Activated CD4-positive, alpha-beta T cell treated with anti-CD3 and anti-CD28 coated beads, Interleukin-2, amount 50 U/mL, for 24 hours (primary cell): ENCODE measurements at places on chromosomes 16 and 17.

DNA sequence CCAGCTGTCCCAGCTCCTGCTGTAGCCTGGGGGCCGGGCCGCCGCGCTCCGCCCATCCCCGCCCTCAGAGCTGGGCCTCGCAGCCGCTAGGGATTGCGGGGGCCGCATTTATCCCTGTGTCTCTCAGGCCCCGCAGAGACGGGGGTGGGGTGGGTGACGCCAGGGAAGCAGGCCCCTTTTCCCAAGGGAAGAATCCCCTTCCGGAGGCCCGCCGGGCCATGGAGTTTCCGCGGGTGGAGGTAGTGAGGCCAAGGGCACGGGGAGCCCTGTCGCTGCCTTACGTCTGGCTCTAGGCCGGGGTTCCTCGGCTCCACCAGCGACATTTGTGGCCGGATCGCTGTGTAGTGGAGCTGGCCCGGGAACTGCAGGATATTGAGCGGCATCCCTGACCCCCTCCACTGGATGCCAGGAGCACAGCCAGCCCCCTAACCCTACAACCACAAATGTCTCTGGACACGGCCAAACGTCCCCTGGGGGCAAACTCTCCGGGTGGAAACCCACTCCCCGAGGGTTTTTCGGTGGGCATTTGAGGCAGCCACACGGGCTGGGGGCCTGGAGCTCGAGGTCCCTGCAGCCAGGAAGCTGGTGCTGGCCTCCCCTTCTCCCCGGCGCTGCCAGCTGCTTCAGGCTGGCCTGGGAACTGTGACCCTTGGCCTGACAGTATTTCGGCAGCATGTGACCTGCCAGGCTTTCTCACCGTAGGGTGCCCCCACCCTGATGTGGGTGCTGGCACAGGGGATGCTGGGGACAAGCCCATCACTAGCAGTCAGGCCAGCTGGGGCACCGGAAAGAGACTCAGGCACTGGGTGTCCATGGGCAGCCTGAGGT, 12.0 kb upstream of the CD300A start:
- no peak for DNase-seq

- no peak for DNase-seq
Observed at GRCh38 chr16:56109205-56109604, 82.1 kb upstream of the GNAO1 start.

DNA sequence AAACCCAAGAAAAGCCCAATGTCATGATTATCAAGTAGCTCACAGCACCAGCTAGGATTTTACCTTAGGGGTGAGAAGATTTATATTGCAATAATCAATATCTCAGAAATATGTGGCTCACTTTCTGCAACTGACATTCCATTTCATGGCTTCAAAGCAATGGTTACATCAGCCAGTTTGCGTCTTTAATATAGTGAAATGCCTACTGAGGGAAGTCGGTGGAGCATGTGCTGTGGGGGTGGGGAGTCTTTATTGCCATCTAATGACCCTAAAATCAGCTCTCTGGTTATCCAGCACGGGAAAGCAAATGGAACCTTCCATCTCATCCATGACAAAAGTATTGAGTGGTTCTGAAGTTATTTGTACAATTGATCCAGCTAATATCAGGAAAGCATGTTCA, 395.5 kb downstream of the CA10 start:
- no peak for DNase-seq

GRCh38 chr17:29592850-29593551, at the start of gene ANKRD13B:
Gene ANKRD13B (plus strand): TSS chr17:29593132. CDS start chr17:29593622, 490 bp downstream.
- DNase-seq, result no peak

- no peak for DNase-seq
Observed at GRCh38 chr16:27703545-27703944, 153.6 kb downstream of the KATNIP start.

- DNase-seq, result no peak
Observed at GRCh38 chr16:50323335-50324011, 45.3 kb downstream of the BRD7 start.

- DNase-seq, result no peak
Observed at GRCh38 chr16:4591191-4591590, 23.5 kb downstream of the UBALD1 start.

GRCh38 chr16:8436931-8437330, 153.4 kb downstream of the TMEM114 start:
- no peak for DNase-seq

DNA sequence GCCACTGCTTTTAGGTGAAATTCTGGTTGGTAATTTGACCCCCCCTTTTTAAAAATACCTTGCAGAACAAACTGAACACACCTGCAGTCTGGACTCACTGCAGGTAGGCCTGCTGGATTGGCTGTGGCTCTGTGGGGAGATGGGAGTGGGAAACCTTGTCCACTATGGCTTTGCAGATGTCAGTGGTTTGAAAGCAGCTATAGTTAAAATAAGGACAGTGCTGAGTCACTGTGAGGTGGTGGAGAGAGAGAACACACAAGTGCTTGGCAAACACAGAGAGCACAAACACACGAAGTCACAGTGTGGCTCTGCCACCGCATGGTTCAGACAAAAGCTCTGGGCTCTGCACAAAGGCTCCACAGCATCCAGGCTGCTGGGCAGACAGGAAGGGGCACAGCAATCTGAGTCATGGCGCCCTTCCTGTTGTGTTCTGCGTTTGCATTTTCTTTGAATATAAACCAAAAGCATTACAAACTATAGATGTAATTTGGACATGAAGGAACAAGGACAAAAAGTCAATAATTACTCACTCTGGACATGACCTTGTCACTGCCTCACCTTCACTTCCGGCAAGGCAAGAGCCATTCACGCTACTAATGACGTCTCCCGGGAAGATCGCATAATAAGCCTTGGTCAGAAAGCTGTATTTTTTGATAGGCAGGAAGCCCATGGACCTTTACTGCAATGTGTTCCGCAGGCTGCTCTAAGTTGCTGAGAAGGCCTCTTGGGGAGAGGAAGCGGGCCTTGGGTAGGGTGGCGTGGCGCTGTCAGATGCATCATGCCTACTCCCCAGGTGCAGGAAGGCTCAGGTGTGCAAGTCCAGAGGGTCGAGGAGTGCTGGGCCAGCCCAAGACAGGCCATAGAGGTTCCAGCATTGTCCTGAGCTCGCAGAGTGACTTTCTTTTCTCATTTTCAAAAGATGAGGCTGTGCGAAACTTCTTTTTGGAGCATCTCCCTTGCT, 60.1 kb upstream of the MED9 start:
- no peak for DNase-seq

DNA sequence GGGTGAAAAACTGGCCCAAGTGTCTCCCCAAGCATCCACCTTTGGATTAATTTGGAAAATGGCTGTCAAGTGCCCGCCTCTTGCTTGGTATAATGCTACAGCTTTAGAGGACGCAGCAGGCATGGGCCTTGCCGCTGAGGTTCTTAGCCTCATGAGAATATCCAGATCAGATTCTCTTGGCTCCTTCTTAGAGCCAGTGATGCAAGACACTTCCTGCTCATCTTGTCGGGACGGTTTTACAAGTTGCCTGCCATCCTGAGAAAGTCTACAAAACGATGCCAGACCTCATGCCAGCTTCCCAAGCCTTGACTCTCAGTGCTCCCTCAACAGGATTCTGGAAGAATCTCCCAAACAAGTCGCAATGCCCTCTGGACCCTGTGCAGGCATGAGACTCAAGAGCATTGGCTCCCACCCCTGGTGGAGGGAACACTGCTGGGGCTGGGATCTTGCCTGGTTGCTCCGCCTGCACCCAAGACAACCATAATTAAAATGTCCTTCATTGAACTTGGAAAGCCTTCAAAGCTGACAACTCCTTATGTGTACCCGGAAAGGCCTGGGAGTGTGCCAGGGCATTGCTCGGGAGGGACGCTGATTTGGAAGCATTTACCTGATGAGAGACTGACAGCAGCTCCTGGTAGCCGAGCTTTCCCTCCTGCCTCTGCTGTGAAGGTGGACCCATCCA, 25.8 kb upstream of the STH start:
- no peak for DNase-seq

DNA sequence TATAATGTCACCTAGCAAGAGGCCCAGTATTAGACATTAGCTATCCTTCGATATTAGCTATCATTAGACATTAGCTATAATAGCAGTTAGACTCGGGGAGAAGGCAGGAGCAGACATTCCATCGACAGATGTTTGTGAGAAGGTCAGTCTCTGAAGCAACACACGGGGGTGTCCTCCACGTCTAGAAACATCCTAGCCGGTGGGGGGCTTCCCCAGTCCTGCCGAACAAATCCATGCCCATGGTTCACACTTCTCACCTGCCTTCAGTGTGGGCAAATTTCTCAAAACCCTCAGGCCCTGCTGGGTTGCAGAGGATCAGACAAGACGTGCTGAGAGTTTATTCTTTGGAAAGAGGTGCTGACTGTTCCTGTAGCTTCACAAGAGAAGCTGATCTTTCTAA, 151.1 kb downstream of the IRF8 start:
- DNase-seq, result no peak

DNA sequence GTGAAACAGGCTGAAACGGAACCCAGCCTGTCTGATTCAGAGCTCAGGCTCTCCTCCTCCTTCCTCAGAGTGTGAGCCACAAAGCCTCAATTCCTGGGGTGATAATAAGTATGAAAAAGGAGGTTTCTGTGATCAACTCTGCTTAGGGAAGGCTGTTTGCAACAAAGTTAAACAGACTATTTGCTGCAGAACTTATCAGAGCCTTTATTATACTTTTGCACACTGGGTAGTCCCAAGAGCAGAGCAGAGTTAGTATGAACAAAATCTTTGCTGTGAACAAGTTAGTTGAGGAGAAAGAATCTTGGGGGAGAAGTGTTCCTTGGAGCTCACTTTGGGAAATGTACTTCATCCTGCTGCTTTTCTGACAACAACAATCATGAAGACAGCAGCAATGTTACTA, 67.4 kb downstream of the MRM1 start:
- no peak for DNase-seq

- no peak for DNase-seq
Observed at GRCh38 chr16:53090591-53091411, 36.0 kb downstream of the CHD9 start.

DNA sequence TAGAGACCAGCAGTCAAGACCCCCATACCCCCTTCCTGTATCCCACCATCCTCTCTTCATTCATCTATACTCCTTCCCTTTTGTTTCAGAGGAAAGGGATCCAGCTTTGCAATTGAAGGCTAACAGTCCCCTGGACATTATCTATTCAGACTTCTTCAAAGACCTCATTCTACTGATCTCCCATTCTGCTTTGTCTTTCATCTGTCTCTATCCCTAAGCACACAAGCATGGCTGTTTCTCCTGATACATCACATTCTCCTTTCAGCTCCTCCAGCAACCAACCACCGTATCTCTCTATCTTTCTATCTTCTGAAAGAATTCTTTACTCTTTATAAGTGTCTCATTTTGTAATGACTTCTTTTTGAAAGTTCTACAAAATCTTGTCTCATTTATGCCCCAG, 9.7 kb upstream of the ARHGAP17 start:
- no peak for DNase-seq

GRCh38 chr17:58303971-58304749, 23.4 kb upstream of the MPO start:
- peak; percentile 58 for DNase-seq

DNA sequence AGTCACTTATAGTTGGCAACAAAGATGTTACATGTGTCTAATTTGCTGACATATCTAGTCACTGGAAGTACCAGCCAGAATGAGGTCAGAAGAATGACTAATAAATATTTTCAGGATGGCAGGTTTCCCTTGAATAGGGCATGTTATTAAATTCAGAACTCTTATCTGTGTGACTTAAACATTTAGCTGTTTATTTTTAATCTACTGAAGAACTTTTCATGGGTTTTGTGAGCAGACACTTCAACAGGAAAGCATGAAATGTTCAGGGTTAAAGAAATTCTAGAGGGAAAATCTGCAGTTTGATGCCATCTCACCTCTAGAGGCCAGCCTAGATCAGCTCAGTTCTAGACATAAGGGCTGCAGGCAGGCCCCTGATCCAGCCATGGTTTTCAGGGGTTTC, 13.2 kb downstream of the JPT2 start:
- no peak for DNase-seq

- no peak for DNase-seq
Observed at GRCh38 chr16:89119166-89119621, 25.5 kb downstream of the ACSF3 start.

DNA sequence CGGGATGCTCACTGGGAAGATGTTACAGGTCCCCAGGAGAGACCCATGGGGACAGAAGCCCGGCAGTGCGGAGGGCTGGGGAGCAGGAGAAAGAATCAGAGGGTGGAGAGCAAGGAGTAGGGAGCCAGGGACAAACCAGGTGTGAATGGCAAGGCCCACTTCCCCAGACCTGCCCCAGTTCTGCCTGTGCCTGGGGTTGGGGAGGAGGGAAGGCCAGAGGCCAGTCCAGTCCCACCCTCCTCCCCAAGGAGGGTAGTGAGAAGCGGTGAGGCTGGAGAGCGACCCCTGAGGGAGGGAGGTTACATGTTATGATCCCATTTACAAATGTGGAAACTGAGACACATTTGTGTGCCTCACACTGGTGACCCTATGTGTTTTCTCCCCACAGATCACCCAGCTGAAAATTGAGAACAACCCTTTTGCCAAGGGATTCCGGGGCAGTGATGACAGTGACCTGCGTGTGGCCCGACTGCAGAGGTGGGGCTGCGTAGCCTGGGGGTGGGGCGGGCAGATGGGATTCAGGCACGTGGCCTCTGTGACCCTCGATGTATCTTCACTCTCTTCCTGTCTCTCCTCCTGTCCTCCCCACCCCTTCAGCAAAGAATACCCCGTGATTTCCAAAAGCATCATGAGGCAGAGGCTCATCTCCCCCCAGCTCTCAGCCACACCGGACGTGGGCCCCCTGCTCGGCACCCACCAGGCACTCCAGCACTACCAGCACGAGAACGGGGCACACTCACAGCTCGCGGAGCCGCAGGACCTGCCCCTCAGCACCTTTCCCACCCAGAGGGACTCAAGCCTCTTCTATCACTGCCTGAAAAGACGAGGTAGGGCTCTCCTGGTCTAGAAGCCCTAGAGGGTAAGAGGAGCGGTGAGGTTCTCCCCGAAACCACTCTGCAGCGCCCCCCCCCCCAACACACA, 27.5 kb downstream of the TBX4 start:
- DNase-seq, result no peak

GRCh38 chr17:64484380-64484779, 12.5 kb downstream of the POLG2 start:
- DNase-seq, result no peak

DNA sequence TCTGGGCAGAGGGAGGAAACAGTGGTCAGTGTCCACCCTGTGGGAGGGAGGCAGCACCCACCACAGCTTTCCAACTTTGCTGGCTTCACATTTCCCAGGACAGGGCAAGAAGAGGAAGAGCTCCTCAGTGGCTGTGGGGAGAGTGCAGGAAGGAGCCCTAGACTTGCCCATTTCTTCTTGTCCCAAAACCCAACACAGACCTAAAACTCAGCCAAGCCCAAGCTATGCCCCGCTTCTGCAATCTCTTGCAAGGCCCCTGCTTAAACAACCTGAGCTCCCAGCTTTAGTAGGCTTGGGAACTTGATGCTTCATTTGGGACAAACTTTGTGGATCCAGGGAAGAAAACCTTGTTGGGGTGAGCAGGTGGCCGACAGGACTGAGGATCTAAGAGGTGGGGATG, 173.8 kb downstream of the LGALS9B start:
- DNase-seq, result no peak

GRCh38 chr16:89924925-89925307, 1.8 kb downstream of the TUBB3 start:
- no peak for DNase-seq
